ENCODE measurements at places on chromosomes 12 and 14.

DNA sequence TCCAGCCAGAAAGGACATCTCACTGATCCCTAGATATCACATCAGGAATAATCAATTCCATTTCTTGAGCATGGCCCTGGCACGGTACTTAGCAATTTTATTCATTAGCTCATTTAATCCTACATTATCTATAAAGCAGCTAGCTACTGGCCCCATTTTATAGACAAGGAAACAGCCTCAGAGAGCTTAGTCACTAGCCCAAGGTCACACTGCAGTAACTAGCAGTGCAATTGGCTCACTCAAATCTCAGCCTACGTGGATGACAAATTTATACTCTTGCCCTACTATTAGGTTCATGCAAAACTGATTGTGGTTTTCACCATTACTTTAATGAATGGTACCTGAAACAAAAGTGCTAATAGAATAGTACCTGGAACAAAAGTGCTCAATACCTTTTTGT is 41.7 kb downstream of the NUAK1 start:
- no peak for DNase-seq

GRCh38 chr12:100987552-100988521 is 193.3 kb downstream of the ANO4 start:
- DNase-seq = no peak

DNA sequence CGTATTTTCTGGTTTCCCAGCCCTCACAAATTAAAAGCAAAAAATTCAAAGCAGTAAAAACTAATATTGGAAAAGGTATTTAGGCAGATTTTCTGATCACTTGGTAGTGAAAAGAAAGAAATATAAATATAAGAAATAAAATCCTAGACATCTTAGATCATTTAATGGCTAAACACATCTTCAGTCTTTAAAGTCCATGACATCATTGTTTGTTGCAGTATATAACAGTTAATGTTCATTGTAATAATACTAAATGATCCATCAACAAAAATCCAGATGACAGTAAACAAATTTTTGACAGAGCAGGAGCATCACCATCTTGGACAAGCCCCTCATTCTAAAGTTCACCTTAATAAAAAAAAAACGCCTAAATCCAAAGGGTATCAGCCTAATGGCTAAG is 29.2 kb upstream of the CAPRIN2 start:
- DNase-seq = no peak

DNA sequence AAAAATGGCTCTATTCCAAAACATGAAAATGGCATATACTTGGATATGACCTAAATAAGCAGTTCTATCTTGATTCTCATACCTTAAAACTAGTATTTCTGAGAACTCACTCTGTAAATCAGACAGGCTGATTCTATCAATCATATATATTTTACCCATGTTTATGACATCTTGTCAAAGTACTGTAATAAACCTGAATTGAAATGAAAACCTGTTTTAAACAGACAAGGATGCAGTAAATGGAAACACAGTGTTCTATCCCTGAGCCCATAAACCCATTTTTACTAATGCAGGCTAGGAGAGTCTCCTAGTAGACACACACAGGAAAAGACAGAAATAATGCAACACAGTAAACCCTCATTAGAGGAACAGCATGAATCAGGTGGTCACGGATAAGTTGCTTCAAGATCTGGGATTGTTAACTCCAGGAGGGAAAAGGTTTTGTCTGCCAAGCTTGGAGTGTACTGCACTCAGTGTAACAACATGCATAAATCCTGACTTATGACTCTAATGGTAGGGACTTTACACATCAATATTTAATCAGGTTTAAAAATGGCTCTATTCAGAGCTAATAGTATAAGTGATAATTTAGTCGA is 93.6 kb upstream of the CPNE8 start:
- no peak for DNase-seq

GRCh38 chr14:51534610-51535011 is 117.1 kb upstream of the FRMD6 start:
- no peak for DNase-seq

DNA sequence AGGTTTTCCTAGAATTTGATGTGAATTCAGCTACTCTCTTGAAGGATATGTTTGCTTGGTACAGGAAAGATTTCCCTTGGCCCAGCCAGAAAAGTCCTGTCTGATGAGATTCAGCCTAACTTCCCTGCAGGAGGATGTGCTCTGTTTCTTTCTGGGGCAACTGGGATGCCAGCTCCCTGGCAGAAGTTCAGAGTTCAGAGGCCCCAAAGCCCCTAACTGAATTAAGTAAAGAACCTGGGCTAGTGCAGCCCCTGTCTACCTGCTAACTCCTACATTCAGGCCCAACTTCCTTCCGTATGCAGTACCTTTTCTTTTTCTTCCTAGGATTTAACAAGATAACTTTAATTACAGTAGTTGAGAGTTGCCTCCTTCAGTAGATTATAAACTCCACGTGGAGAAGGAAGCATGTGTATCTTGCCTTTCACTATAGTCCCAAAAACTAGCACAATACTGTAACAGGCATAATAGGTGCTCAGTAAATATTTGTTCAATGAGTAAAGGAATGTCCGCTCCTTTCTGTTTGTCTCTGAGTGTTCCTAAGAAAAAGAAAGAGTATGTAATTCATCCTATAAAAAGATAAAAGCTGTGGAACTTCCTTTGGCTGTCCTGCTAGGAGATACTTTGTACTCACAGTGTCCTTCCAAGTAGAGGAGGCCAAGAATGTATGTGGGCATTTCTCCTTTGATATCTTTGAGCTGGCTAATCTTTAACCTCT is 141.0 kb downstream of the SLC8A3 start:
- no peak for DNase-seq
